ENCODE measurements at places on chromosomes 13 and 19.

GRCh38 chr13:23865906-23866305 is 23.3 kb downstream of the MIPEP start:
- DNase-seq = no peak

- no peak for DNase-seq
Measured at GRCh38 chr13:68806125-68806524, 1301.5 kb upstream of the ATXN8OS start.

DNA sequence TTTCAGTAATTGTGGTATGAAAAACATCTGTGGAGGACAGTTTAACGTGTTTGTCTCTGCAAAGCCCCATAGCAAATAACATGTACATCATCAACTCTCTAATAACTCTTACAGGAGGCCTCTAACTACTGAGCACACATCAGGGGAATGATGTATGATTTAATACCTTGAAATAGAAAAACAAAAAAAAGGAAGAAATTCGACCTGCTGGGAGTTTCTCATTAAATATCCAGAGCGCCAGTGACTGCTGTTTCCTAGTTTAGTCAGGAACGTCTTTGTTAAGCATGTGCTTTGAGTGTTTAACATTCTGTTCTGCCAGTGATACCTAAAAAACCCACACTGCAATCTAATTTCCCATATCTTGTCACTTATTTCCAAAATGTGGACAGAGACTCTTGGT is 235.4 kb downstream of the PCDH20 start:
- no peak for DNase-seq

DNA sequence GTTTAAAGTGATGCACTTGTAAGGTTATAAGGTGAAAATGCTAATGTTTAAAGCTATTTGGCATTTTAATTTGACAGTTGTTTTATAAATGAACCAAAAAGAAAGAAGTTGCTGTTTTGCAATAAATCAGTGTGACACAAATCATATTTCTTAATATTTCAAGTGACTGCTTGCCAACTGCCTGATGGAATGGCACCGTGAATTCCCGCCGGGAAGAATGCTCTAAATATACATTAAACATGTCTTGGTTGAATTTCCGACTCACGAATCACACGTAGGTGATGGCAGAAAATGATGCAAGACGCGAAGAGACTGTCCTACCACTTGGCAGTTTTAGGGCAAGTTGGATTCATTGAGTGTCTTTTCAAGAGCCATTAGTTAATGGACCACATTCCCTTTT is 3.1 kb upstream of the GJB2 start:
- no peak for DNase-seq

All from EL (cell line).